NCI-H526 treated with DMSO at 0.1 percent for 48 hours (cell line): ENCODE measurements at places on chromosomes 7 and 10.

DNA sequence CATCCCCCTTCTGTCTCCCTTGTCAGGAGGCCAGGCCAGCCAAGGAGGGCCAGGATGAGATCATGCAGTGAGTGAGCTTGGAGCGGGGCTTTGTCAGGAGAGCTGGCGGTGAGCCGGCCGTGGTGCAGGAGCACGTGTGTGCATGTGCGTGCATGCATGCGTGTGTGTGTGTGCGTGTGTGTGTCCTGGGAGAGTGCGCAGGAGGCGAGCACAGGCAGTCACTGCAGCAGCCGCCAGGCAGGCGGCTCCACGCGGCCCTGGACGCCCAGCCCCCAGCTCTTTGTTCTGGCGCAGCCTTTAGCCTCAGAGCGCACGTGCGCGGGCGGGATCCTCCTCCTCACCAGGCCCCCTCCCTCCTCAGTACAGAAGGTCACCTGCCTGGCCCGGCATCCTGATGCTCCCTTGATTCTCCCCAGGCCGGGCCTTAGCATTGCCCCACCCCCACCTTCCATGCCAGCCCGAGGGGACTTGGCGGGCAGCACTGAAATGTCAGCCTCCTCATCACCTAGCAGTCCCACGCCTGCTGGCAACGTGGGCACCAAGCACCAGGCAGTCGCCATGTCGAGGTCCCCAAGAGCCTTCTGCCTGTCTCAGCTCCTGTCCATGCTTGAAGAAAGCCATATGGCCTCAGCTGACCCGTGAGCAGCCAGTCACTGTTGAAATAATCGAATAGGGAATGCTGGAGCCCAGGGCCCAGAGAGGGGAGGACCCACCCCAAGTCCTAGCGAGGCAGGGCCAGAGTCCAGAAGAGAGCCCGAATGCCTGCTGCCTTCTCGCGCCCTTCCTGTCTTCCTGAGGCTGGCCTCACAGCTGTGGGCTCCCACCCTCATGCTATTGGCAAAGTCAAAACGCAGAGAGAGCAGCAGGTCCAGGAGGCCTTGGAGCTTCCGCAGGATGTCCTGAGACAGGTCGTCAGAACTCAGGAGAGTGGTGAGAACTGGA, 125.9 kb upstream of the PPIF start:
- DNase-seq: no peak

DNA sequence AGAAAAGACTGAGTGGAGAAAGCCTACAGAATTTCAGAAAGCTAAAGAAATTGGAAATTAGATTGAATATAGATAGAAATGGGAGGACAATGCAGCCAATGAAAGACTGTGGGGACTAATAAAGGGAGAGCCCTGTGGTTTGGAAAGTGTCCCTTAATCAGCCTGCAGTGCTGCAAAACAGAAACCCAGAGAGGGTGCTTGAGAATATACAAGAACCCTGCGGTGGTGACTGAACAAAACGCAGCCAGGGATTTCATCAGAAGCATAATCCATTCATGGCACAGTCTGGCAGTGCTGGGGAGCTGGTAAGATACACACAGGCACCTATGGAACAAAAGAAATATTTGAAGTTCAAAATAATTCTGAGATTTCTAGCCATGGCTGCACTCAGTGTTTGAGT, 19.1 kb downstream of the CEP41 start:
- no peak for DNase-seq

- no peak for DNase-seq
Measured at GRCh38 chr10:122637376-122637775, 62.3 kb downstream of the C10orf120 start.

GRCh38 chr10:48549236-48549635, 55.6 kb downstream of the ARHGAP22 start:
- DNase-seq: no peak

- DNase-seq: no peak
Measured at GRCh38 chr7:76371396-76371795, 12.6 kb upstream of the YWHAG start.
